ENCODE measurements at places on chromosomes 13 and 19.

GRCh38 chr19:4372165-4373012 is 28.0 kb downstream of the SH3GL1 start:
- no peak for DNase-seq

- peak; percentile 83 for DNase-seq
Observed at GRCh38 chr19:46614114-46614722, 10.7 kb downstream of the PTGIR start.

- DNase-seq = no peak
Observed at GRCh38 chr13:72160977-72161376, 294.0 kb upstream of the DACH1 start.

GRCh38 chr19:56321254-56321988 is 6.8 kb upstream of the ZSCAN5A start:
- no peak for DNase-seq

DNA sequence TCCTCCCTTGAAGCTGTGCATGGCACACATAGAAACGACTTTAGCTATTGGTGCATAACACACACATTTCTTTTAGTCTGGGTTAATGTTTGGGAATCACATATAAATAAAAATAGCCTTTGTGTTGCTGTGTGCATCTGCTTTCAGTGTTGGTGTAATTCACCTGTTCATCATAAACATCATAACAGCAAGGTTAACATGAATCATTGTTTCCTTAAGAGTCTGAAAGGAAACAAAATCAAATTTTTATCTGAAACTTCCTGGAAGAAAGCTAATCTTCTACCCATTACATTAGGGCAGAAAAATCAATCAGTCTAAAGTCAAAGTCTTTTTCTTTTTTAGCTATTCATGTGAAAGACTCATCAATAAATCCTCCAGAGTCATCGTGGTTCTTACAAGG is 35.0 kb upstream of the TNFSF11 start:
- no peak for DNase-seq

GRCh38 chr13:28532388-28533124 is 37.6 kb upstream of the FLT1 start:
- DNase-seq = no peak

- peak; percentile 84 for DNase-seq
Observed at GRCh38 chr19:6076675-6077463, 33.4 kb downstream of the RFX2 start.

- no peak for DNase-seq
Observed at GRCh38 chr19:6343462-6343861, 10.1 kb upstream of the ACER1 start.

DNA sequence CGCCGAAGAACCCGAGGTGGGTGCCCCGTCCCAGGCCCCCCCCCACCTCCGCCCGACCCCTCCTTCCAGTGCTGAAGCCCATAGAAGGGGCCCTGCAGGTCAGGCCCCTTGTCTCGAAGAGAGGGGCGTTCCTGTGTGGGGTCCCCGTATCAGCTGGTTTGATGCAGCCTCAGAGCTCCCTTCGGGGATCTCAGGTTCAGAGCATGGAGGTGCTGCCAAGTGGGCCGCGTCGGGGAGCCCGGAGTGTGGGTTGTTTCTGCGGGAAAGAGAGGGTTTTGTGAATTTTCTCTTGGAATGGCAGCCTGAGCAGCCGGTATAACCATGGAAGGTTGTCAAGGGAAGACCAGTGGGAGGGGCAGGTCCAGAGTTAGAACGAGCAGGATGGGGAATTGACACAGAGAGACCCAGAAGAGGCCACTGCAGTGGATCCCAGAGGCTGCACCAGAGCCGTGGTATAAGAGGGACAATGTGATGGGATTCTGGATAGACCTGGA is 384 bp downstream of the TRAPPC2B start:
- no peak for DNase-seq

DNA sequence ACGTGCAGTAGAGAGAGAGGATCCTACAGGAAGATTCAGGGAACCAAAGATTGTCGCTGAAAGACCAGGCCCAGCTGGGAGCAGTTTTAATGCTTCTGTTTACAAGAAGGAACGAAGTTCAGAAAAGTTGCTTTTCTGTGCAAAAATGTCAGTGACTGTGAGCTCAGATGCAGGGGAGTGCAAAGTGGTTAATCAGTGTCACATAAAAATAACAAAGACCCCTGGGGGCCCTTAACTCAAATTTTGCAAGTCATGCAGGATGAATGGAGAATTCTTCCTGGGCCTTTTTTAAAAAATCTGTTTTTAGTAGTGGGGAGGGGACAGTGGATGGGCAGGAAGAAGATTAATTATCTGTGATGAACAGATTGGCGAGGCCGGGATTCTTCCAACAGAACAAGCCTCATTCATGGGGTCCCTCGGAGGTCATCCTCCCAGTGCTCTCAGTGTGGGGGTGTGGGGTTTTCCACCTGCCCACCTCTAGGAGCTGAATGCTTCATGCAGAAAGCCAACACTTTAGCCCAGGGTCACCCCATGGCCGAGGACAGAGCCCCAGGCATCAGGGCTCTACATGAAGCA is 167.2 kb downstream of the UQCRFS1 start:
- DNase-seq = no peak

All from inflammatory macrophage (primary cell).